ENCODE measurements at places on chromosomes 7 and 10. TPM values are rescaled to one million over a fixed set of nuclear protein-coding genes. Genes with fewer than 3 reads are reported as not detected.

Gene CRPPA
- total RNA-seq, result 3.7 TPM

Gene GRM3
- 0.09 TPM for total RNA-seq

Gene PLA2G12B
- total RNA-seq, result 53.7 TPM

DNA sequence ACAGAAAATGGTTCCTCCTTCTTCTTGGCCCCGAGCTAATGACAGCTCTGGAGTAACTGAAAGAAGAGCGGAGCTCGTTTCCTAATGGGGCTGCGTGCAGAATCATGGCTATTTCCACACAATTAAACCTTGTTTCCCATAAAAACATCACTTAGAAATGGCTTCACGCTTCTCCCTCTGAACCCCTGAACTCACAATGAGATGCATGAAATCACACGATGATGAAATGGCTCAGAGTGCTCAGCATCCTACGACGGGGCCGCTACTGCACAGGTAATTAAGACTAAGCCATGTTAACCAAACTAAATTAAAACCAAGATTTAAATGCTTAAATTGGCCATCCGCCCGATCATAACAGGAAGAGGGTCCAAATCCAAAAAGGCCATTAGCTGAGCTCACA lies 80.0 kb upstream of the DNAAF5 start:
- no peak for DNase-seq

- DNase-seq, result no peak
Observed at GRCh38 chr7:3277604-3278572, 23.2 kb upstream of the SDK1 start.

DNA sequence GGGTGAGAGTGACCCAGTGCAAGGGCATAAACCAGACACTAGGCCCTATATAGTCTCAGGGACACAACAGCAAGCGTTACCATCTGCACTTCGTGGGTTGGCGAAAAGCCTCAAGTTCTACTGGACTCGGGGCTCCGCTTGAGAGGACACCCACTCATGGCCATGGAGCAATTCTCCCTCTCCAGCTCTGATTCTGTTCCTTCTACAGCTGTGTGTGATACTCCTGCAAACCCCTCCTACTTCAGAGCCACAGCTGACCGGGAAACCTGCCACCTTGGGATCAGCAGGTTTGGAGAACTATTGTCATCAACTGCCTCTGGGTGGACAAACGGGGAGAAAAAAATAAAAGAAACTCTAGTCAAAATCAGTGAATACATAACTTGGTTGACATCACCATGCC lies 306.9 kb downstream of the FGFR2 start:
- no peak for DNase-seq

DNA sequence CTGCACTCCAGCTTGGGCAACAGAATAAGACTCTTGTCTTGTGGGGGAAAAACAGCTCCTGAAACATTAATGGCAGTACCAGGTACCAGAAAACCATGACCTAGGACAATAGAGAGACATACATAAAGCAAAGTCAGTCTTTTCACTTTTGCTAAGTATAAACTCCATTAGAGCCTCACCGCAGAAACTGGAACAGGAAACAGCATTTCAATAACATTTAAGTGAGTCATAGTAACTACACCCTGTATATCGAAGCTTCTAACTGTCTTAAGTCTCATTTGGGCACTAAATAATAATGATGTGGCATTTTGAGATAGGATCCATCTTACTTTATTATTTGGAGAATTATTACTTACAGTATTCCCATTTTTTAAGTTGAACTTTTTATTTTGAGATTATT lies 517.8 kb upstream of the CELF2 start:
- DNase-seq, result no peak

DNA sequence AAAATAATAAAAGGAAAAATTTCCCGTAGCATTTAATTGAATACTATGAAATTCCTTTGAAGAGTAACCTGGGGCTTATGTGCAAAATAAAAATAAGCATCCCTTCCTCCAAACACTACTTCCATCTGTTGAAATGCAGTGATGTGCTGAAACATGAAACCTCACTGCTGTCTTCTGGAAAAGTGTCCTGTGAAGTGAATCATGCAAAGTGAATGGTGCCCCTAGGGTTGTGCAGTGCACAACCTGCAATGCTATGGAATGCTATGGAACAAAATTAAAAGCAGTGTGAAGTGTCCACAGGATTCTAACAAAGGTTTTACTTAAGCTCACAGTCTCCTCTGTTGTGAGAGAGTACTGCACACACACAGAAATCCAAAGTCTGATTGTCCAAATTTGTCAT lies 480.9 kb downstream of the ETV1 start:
- DNase-seq, result no peak

DNA sequence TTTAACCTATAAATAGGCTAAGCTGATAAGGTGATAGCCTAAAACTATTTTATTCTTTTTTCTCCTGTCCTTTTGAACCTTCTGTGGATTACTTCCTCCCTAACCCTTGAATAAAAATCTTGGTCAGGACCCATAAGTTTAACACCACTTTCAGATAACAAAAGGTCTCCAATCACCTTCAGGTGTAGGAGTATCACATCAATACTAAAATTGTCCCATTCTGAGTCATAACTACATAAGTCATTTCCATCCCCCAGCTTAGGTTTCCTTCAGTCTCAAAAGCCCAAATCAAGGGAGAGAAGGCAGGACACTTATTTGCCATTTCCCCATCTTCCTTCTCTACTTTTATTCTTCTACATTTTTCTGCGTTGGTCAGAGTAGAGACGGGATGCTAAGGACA lies 56.9 kb upstream of the WNT16 start:
- DNase-seq, result no peak
